ENCODE measurements at places on chromosomes 1 and 21.

DNA sequence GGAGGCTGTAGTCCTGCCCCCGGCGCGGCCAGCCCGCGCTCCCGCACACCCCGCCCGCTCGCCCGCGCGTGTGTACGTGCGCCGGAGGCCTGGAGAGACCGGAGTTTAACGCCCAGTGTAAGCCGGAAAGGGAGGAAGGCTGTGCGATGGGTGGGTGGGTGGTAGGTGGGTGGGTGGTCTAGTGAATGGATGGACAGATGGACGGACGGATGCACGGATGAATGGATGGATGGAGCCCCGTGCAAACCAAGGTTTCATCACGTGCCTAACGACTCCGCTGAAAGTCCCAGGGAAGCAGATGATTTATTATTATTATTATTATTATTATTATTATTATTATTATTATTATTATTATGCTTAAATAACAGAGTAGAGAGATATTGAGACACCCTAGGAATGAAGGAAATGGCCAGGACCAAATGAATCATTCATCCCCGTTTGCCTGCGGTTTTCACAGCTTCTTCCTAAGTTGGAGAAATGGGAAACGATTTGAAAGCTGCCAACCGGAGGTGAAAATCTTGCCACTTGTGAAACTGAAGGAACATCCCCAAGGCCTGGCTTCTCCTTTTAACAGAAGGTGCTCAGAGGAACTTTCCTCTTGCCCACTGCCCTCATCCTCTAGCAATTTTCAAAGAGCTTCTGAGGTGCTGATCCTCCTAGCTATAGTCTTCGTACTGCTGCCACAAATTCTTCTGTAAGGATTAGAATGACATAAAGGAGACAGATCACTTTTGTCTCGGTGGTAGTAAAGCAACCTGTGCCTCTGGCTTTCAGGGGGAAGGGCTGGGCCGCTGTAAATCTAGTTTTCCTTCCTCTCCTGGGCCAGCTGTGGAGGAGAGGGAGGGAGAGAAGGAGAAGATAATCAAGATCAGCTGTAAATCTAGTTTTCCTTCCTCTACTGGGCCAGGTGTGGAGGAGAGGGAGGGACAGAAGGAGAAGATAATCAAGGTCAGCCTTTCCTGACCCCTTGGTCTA, 648 bp upstream of the RGS7 start:
- DNase-seq: no peak

DNA sequence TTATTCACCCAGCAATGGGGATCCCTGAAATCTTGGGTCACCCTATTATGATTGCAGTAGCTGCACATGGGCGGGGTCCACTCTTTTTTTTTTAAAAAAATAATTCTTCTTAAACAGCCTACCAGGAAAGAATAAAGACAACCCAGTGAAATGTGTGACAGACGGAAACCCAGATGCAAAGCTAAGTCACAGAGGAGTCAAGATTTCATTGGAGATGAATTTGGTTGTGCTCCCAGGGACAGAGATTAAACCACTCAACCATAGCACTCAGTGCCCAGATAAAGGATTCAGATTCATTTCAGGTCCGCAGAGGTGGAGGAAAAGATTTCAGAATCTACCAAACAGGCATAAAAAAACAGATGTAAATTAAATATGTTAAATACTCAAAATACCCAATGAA, 583.5 kb upstream of the ZP4 start:
- no peak for DNase-seq

GRCh38 chr1:228175316-228176023, 9.9 kb downstream of the IBA57 start:
- no peak for DNase-seq

- DNase-seq: no peak
These were observed 52.1 kb upstream of the CSF3R start for GRCh38 chr1:36534711-36535412.

- no peak for DNase-seq
These were observed 5.7 kb upstream of the PPM1J start for GRCh38 chr1:112720800-112721199.

DNA sequence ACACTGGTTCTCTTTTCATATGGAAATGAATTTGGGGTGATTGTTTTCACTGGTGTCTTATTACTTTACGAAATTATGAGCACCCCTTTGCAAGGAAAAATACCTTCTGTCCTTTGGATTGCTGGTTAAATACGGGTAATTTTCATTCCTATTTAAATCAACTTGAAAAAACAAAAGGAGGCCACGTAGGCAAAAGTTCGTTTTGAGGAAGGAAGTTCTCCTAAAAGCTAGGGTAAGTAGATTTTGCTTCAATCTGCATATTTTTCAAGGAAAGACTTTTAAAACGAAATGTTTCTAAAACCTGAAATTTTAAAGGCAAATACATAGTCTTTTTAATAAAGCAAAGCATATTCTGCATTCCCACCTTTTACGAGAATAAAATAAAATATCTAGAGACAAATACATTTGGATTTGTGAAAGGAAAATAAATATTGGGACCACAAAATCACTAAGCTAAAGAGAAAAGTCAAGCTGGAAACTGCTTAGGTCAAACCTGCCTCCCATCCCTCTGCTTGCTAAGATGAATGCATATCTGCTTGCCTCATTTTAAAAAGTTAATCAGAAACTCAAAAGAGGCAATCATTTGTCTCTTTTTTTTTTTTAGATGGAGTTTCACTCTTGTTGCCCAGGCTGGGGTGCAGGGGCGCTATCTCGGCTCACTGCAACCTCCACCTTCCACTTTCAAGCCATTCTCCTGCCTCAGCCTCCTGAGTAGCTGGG, 70.9 kb upstream of the ETS2 start:
- DNase-seq: no peak

DNA sequence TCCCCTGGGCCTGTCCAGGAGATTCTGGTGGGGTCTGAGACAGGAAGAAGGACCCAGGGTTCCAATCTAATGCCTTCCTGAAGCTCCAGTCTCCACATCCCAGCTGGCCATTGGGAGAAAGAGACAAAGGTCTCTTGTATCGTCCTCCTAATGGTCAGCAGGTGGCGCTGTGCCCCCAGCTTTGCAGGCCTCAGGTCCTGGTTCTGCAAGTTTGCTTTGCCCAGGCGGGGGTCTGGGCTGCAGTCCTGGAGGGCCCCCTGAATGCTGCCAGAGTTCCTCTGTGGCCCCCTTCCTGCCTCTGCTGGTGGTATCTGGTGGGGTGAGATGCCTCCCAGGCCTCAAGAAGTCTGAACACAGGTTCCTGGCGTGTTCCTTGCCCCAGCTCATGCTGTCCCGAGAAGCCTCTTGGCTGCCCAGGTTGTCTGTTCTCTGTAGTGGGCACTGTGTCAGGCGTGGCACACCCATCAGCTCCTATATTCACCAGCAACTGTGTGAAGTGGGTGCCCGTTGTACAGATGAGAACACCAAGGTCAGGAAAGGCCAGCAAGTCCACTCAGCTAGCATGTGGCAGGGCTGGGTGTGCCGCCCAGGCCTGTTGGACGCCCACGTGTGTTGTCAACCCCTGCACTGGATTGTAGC, 33.8 kb upstream of the CSF3R start:
- DNase-seq: peak; percentile 24

GRCh38 chr1:44265656-44266358, 52.5 kb downstream of the DMAP1 start:
- no peak for DNase-seq

DNA sequence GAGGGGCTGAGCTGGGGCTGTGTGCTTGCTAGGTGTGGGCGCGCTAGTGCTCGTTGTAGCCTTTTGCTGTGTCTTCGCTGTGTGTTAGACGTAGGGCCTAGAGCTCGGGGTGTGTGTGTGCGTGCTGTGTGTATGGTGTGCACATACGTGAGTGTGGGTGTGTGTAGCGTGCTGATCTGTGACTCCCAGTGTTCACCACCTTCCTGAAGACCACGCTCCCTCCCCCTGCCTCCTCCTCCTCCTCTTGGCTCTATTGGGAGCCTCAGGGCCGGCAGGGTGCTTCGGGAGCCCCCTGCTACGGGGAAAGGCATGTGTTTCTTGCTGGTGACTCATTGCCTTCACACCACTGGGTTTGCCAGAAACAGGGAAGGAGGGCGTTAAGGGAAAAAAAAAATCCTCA, 9.4 kb upstream of the KCNC4 start:
- DNase-seq: no peak

- DNase-seq: no peak
These were observed 5.9 kb downstream of the NRIP1 start for GRCh38 chr21:15058854-15059263.

DNA sequence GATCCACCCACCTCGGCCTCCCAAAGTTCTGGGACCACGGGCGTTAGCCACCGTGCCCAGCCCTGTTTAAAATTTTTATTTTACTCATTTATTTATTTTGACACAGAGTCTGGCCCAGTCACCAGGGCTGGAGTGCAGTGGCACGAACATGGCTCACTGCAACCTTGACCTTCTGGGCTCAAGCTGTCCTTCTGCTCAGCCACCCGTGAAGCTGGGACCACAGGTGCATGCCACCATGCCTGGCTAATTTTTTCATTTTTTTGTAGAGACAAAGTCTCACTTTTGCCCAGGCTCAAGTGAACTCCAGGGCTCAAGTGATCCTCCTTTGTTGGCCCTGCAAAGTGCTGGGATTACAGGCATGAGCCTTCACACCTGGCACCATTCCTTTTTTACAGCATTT, 27.5 kb upstream of the DNAJC6 start:
- no peak for DNase-seq

- DNase-seq: no peak
These were observed 13.4 kb downstream of the KCNA10 start for GRCh38 chr1:110505596-110505995.

DNA sequence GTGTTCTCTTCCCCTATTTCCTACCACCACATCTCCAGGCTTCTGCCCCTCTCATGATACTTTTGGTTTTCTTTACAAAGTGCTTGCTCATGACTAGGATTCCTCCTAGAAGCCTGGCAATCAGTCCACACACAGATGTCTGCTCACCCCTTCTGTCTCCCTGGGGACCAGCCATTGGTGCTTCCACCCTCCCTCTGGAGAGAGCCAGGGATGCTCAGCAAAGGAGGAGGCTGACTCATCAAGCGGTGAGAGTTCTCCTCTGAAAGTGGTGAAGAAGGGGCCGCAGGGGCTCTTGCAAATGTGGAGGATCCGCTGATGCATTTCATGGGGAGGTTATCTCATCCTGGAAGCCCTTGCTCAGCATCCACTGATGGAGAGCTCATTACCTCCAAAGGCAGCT, 14.5 kb downstream of the NT5C1A start:
- DNase-seq: no peak

GRCh38 chr1:29239142-29239541, 2.8 kb downstream of the PTPRU start:
- no peak for DNase-seq

GRCh38 chr1:239805042-239805441, 286.6 kb upstream of the FMN2 start:
- DNase-seq: no peak

DNA sequence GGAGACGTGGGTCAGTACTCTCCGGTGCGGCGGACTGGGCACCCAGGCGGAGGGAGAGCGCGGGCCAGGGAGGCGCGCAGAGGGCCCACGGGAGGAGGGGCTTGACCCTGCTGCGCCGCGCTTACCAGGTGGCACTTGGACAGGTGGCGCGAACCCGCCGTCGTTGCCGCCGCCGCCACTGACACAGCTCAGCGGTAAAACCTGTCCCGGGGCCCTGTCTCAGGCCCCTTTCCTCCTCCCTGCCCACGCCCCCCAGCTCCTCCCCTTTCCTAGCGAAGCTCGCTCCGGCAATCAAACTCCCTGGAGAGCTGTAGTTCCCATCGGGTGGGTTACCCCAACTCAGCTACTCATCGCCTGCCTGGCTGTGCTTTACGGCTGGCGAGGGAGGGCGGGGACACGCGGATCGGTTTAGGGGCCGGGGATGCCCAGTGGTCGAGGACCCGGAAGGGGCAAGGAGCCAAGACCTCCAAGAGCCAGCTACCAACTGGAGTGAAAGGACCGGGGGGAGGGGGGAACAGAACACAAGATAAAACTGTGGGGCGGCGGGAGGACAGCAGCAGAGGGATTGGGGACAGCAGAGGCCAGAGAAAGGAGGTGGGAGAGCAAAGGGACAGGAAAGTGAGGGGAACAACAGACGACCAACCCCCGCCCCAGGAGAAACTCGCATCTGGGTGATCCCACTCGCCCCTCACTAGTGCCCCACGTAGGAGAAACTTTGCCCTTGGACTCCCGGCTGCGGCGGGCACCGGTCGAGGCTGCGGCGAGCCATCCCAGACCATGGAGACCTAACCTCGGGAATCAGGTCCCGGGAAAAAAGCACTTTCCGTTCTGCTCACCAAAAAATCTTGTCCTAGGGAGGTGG, 2.9 kb downstream of the GFI1 start:
- DNase-seq: no peak

- DNase-seq: no peak
These were observed 2.3 kb downstream of the OR14K1 start for GRCh38 chr1:247740721-247741120.

- DNase-seq: peak; percentile 29
These were observed 16.8 kb downstream of the TRPM2 start for GRCh38 chr21:44370027-44370735.

GRCh38 chr1:66704177-66704875, 47.9 kb upstream of the DYNLT5 start:
- DNase-seq: no peak

- no peak for DNase-seq
These were observed 13.7 kb upstream of the LBR start for GRCh38 chr1:225441314-225442122.

GRCh38 chr1:144551543-144552424, 40.9 kb upstream of the PPIAL4F start:
- peak; percentile 87 for DNase-seq

DNA sequence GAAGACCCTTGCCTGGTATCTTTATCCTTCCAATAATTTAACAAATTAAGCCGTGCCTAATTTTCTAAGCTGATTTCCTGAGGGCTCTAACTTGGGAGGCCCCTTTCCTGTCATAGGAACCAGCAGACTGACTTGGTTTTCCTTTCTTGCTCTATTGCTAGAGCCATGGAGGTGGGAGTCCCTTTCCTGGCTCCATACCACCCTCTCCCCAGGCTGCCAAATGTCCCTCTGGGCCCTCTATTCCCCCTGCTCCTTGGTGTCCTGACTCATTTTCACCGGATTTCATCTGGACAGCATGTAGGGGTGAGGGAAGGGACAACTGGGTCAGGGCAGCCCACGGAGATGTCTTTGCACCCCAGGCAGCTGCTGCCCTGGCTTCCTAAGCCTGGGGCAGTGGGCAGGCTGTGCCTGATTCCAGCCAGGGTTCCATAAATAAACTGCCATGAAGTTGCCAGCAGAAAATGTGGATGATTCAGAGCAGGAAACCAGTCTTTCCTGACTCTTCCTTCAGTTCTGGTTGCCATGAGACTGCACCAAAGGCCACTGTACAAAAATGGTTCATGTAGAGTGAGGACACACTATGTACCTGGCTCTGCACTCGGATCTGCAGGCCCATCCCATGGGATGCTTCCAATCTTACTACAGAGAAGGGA, 38.0 kb upstream of the SERBP1 start:
- DNase-seq: no peak

DNA sequence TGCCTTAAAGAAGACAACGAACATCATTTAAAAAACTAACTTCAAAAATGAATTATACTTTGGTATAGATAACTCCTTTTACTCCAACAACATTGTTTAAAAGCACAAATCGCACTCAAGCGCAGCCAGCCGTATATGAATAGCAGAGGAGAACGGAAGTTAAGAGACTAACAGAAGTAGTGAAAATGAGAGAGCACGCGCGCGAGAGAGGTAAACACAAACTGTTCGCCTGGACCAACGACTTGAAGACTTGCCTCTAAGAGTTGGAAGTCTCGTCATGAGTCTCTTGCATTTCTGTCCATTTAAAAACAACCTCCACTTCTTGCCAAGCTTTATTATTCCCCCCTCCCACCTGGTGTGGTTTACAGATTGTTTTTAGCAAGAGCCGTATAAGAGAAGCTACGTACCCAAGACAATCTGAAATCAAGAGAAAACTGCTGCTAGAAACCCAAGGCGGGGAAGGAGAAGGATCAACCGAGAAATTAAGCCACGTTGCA, 479 bp downstream of the SELENOF start:
- DNase-seq: no peak
